Brain pericyte (primary cell): ENCODE measurements at places on chromosomes 6 and 20.

GRCh38 chr6:167398214-167399050 is 73.5 kb downstream of the TTLL2 start:
- no peak for DNase-seq

DNA sequence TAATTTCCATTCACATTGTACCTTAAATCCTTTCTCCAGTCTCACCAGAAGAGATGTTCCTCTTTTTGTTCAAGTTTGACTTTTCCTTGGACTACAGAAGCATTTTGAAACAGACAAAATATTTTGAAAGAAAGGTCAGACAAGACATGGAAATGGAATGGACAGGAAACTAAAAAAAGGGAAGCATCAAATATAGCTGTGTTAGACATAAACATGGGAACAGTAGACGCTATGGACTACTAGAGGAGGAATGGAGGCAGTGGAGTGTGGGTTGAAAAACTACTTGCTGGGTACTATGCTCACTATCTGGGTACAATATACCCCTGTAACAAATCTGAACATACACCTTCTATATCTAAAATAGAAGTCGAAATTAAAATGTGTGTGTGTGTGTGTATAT is 4.1 kb upstream of the FAM135A start:
- DNase-seq, result no peak

- no peak for DNase-seq
Observed at GRCh38 chr20:40414843-40415615, 274.0 kb downstream of the MAFB start.

DNA sequence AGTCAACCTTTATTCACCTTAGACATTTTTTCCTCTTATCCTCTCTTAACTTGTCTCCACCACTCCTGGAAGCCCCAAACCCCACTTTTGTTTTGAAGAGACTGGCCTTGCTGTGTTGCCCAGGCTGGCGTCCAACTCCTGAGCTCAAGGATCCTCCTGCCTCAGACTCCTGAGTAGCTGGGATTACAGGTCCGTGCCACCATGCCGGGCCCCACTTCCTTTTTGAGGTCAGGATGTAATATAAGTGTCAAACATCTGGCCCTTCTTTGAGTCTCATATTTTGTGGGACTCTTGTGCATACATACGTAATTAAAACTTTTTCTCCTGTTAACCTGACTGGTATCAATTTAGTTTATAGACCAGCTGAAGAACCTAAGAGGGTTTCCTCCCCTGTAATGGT is 1.4 kb upstream of the CDK19 start:
- no peak for DNase-seq

DNA sequence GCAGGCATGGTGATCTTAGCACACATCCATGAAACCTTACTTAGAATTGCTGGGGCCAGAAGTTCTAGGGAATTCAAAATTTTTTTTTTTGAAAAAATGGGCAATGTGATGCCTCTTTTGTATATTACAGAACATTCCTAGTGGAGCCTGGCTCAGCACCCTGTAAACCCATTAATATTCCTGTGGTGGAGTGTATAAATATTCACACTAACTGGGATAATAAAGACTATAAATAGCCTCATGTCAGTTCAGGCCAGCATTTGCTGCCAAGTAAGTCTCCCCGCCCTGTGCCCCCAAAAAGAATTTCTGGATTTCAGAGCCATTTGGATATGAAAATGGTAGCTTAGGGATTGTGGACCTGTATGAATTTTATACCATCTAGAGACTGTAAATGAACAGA is 14.8 kb downstream of the BANF2 start:
- no peak for DNase-seq

DNA sequence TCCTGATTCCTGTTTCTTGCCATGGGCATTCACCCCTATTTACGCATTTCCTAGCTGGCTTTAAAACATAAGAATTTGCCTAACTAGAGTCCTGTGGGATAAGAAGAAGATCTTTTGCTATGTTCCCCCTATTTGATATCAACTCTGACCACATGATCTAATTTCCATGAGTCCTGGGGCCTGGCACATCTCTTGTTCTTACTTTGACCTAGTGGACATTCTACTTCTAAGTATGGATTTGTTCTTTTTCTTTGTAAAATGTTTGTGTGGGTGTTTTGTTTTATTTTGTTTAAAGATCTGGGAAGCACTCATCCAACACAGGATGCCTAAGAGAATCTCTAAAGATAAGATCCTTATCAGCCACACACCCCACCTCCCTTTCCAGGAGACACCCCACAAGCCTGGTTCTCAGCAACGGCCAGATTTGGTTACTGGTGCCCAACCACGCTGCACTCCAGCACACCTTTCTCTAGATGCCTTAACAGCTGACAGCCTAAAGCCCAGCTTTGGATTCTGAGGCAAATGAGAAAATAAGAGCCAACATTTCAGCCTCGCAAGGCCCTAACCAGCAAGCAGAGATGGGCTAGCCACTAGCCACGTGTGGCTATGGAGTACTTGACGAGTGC is 74.7 kb downstream of the SLC23A2 start:
- DNase-seq, result no peak

- DNase-seq, result no peak
Observed at GRCh38 chr6:4649728-4650127, 126.5 kb upstream of the CDYL start.

DNA sequence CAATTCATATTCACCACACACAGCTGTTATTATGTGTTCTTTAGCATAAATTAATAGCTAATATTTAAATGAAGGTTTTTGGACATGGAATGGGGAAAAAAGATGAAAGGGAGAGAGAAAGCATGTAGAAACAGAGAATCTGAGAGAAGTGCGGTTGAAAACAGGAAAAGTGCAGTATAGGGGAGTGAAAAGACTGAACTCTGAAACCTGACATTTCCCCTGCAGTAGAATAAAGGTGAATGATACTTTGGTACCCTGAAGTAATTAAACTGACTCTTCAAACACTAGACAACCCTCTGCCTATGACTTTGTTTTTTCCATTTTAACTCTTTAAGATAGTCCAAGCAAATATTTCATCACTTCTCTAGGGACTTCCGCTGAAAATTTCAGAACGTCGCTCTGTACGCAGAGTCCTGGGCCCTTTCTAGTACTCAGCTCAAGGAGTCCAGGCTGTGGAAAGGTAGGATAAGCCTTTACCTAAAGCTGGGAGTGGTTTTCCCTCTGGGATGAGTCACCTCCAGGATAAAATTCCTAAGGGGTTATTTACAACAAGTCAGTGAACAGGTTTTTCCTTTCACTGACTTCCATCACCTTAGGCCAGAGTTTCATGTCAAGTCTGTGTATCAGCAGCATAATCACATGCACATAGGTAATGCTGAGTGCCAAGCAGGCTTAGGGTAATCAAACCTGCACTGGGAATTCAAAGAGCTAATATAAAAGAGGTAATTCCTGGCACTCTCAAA is 614.5 kb downstream of the PKHD1 start:
- DNase-seq, result no peak

DNA sequence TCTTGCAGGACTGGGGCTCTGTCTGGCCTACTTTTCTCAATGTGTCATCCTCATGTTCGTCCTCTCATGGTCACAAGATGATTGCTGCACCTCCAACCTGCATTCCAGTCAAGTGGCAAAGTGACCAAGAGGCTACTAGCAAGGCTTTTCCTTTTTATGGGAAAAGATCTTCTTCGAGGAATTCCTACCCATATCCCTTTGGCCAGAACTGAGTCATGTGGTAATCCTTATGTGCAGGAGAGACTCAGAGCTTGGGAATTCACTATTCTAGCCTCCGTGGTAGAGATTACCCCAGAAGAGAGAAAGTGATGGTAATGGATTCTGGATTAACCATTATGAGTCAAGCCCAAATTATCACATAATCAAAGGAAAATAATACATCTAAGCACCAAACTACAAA is 162.7 kb downstream of the KCNQ5 start:
- DNase-seq, result no peak

DNA sequence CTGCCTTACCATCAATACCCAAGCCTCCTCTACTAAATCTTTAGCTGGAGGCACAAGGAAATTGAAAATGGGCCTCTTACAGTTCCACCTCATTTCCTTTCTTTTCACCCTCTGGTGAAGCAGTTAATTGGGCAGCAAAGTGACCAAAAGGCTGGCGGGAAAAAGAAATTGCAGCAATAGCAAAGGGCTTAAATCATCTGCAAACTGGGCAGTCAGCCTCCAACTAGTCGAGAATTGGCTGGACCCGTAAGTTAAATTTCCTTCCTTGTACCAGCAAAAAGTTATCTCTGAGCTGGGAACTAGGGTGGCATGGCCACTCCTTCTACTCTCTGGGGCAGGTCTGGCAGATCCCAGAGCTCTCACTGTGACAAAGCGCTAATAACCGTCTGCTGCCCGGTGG is 33.5 kb downstream of the GHRH start:
- no peak for DNase-seq

GRCh38 chr6:70107852-70108629 is 194.8 kb downstream of the COL9A1 start:
- no peak for DNase-seq

DNA sequence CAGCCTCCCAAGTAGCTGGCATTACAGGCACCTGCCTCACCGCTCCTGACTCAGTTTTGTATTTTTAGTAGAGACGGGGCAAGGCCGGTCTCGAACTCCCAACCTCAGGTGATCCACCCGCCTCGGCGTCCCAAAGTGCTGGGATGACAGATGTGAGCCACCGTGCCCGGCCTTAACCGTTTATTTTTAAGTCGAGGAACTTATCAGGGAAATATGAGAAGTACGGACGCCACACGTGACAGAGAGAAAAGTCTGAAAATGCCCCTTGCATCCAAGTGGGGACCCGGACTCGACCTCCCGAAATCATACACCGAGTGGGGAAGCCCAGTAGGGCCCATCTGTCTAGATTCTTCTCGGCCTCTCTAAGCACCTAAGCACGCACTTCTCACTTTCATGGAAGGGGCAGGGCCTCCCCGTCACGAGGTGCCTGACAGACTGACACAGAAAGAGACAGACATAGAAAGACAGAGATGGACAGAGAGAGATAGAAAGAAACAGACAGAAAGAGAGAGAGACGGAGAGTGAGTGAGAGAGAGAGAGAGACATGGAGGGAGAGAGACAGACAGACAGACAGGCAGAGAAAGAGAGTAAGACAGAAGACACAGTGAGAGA is 756.5 kb upstream of the DEFB115 start:
- no peak for DNase-seq

- DNase-seq, result no peak
Observed at GRCh38 chr6:28775405-28776129, 148.2 kb downstream of the TRIM27 start.

DNA sequence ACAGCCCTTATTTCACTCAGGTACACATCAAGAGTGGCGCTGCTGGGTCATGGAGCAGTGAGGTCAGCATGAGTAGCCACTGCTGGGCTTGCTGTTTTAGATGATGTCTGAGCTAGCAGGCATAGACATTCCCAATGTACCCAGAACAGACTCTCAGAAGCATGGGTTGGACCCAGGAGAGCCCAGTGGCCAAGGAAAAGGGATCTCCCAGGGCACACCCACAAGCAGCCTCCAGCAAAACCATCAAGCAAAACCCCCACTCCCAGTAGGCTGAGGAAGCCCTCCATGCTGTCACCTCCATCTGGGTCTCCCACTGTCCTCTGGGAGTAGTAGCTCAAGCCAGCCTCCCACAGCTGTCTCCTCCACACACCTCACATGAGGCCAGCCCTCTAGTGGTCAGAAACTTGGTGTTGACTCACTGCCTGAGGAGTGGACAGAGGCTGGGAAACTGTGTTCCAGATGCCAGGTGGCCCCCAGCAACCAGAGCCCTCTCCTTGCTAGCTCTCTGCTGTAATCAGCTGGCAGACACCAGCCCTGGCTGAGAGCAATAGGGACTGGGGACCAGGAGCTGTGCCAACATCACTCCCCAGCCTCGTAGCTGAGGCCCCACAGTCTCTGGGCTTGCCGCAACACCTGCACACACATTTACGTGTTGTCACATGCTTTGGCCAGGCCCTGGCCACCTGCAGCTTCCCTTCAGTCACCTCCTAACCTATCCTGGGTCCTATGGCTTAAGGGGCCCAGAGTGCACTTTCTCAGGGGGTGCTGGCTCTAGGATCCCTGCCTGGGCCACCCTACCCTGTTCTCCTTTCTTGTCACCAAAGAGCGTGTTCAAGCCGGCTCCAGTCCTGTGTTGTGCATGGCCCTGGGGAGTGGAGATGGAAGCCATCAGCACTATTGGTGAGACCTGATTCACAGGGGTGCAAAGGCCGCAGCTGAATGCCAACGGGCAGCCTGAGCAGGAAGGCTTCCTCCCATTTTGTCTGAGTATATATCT is 1.9 kb upstream of the AP5S1 start:
- no peak for DNase-seq

DNA sequence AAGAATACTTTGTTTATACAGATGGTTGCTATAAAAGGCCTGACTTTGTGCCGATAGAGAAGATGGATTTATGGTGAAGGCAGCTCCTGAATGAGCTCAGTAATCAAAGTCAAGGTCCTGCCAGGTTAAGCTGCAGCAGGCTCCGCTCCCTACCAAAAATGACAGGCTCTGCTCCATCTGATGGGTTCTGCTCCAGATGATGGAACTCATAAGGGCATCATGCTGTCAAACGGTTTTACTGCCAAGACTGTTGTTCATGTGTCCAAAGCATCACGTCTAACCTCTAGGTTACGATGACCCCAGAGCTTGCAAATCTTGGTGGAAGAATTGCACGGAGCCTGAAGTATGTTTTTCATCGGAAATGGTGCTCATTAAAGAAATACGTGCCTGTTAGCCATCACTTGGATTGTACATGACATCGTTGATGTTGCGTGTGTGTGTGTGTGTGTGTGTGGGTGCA is 19.2 kb upstream of the PTGIS start:
- peak; percentile 57 for DNase-seq

- DNase-seq, result no peak
Observed at GRCh38 chr6:123896869-123897268, 93.2 kb downstream of the NKAIN2 start.

GRCh38 chr20:37564388-37565133 is 36.9 kb upstream of the BLCAP start:
- no peak for DNase-seq

DNA sequence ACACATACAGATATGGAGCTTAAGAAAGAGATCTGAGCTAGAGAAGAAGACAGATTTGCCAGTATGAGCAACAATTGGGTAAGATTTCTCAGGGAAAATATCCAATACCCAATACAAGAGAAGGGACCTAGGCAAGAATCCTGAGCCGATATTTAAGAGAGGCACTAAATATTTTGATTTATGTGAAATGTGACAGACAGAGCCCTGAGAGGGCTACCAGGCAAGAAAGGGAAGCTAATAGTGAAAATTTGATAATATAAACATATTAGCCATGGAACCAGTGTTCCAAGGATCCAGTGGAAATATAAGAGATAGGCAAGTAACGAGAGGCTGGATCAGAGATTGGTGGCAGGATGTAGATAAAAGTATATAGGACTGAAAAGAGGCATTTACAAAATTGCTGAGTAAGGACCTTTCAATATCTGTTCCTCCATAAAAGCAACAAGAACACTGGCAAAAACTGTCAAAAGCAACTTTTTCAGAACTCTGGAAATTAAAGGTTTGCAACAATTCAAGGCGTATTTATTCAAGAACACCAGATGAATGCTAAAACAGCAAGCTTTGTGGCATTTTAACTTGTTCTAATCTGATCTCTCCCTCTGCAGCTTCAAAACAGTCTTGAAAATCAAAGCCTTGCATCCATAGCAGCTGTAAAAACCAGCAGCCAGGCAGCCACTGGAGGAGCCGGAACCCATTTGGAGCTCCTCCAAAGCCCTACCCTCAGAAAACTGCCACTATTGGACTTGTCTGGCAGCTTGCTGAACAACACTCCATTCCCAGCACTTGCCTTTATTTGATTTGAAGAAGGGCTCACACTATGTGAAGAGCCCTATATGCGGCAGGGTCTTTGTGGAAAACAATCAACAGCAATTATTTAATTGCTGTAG is 58.8 kb downstream of the REV3L start:
- peak; percentile 33 for DNase-seq
